T-helper 17 cell (primary cell): ENCODE measurements at places on chromosomes 2 and 18.

GRCh38 chr2:178871536-178871935 is 64.3 kb upstream of the TTN start:
- no peak for DNase-seq

- DNase-seq: no peak
Observed at GRCh38 chr2:223980803-223981202, 23.5 kb downstream of the MRPL44 start.

GRCh38 chr2:102940684-102941083 is 178.9 kb downstream of the TMEM182 start:
- DNase-seq: no peak

- no peak for DNase-seq
Observed at GRCh38 chr18:57559314-57559713, 27.2 kb downstream of the FECH start.
